ENCODE measurements at places on chromosomes 5 and 9.

DNA sequence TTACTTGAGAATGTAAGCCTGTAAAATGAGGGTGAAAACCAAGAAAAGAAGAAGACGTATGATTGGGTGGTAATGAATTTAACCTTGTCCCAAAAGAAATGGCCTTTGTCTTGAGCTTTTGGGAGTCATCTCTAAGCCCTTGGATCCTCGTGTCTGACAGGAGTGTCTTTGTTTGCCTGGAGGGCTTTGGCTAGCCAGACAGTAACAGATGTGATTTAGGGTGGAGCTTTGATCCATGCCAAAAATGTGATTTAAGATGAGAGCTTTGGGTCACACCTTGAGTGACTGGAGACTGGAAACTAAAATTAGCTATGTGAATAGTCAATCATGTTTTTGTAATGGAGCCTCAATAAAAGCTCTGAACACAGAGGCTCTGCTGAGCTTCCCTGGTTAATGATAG lies 25.9 kb upstream of the ZFAND5 start:
- no peak for DNase-seq

DNA sequence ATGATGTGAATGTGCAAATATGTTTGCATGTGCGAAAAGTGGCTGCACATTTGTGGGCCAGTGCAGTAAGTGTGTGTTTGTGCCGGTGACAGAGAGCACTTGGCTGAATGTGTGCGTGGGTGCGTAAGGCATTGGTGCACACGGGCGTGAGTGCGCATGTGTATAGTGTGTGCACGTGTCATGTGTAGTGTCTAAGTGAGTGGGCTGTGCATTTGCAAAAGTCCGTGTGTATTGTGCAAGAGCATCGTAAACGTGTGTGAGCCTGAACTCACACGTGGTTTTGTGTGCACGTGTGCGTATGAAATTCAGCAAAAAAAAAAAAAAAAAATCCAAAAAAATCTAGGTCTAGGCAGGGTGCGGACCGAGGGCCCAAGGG lies 6.5 kb upstream of the EBF1 start:
- DNase-seq: no peak

GRCh38 chr9:132486706-132487350 lies 76.8 kb downstream of the CFAP77 start:
- no peak for DNase-seq

- peak; percentile 69 for DNase-seq
Observed at GRCh38 chr5:147453875-147454814, 55.7 kb downstream of the DPYSL3 start.

DNA sequence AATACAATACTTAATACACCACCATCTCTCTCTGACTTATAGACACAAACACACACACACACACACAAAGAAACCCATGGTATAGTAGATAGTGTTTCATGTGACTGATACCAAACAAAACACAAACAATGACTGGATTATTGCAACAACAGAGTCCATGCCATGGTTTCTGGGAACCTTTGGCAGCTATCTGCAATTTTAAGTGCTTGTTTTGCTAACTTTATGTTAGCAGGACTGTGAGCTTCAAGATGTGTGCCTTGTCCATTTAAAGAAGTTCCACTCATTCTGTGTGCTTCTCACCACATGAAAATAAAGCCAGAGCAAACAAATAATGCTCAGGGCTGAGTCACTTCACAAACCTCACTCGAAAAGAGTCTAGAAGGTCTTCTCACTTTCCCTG lies 15.1 kb upstream of the LURAP1L start:
- no peak for DNase-seq

- DNase-seq: no peak
Observed at GRCh38 chr9:135584934-135585333, 23.4 kb downstream of the PAEP start.
